ENCODE measurements at places on chromosomes 3 and 15. TPM values are rescaled to one million over a fixed set of nuclear protein-coding genes. Genes with fewer than 3 reads are reported as not detected.

Gene VEPH1
- total RNA-seq: 72.0 TPM

Gene NMB
- 4.9 TPM for total RNA-seq

Gene CFAP100
- not detected for total RNA-seq

Gene CCR5
- not detected for total RNA-seq

Gene RETNLB
- not detected for total RNA-seq

Gene PLSCR5
- total RNA-seq: not detected

Measured in smooth muscle cell of the pulmonary artery (primary cell).